ENCODE measurements at places on chromosomes 11 and 22. TPM values are rescaled to one million over a fixed set of nuclear protein-coding genes. Genes with fewer than 3 reads are reported as not detected.

The TRIM51 gene
- not detected for total RNA-seq

The TMEM151A gene
- total RNA-seq: 11.0 TPM

The PTDSS2 gene
- 103 TPM for total RNA-seq

The CRACR2B gene
- 132 TPM for total RNA-seq

The CEP126 gene
- 6.6 TPM for total RNA-seq

The CRYBB3 gene
- 0.67 TPM for total RNA-seq

The ENDOD1 gene
- total RNA-seq: 28.2 TPM

The MS4A2 gene
- not detected for total RNA-seq

The RAG1 gene
- 0.44 TPM for total RNA-seq

The SLCO2B1 gene
- total RNA-seq: 0.77 TPM

The NXPE4 gene
- not detected for total RNA-seq

The LPXN gene
- 3.0 TPM for total RNA-seq

The HOATZ gene
- total RNA-seq: not detected

The OR10A2 gene
- not detected for total RNA-seq

The TMEM45B gene
- total RNA-seq: 2.6 TPM

The MYBPC3 gene
- not detected for total RNA-seq

The C11orf91 gene
- 1.3 TPM for total RNA-seq

The C11orf16 gene
- 0.15 TPM for total RNA-seq

The OSM gene
- total RNA-seq: not detected

The UFD1 gene
- 82.8 TPM for total RNA-seq

The DRD4 gene
- total RNA-seq: 0.95 TPM

The CD3G gene
- total RNA-seq: 0.15 TPM

The CNIH2 gene
- 9.3 TPM for total RNA-seq

The SLC35F2 gene
- 89.4 TPM for total RNA-seq

The IL17REL gene
- 0.82 TPM for total RNA-seq

The MUC5AC gene
- 0.03 TPM for total RNA-seq

The TSKU gene
- total RNA-seq: 31.4 TPM

The SERGEF gene
- total RNA-seq: 35.5 TPM

The GRM5 gene
- total RNA-seq: 0.03 TPM

The ANO1 gene
- 2.3 TPM for total RNA-seq

The PRODH gene
- 1.4 TPM for total RNA-seq

The CCDC188 gene
- total RNA-seq: not detected

The CASP12 gene
- not detected for total RNA-seq

The TTC36 gene
- total RNA-seq: 1.2 TPM

The FGF19 gene
- not detected for total RNA-seq

The OR51B4 gene
- total RNA-seq: not detected

All from Panc1 (cell line).